ENCODE measurements at places on chromosomes 5 and 9. TPM values are rescaled to one million over a fixed set of nuclear protein-coding genes. Genes with fewer than 3 reads are reported as not detected.
A peak's percentile ranks its signal among the peaks of the same experiment; 100 is the strongest.

Gene AGXT2
- total RNA-seq, result 49.4 TPM

Gene LCN2
- 7.0 TPM for total RNA-seq

- no peaks in the 10 kb centered on the region for H3K27me3 ChIP-seq
- H3K4me1 ChIP-seq, result no peaks in the 10 kb centered on the region
- H3K27ac ChIP-seq, result no peak overlapping the region
- no peak overlapping the region for H3K4me3 ChIP-seq
- no peak for DNase-seq
Measured at GRCh38 chr9:84723426-84723825, 53.9 kb downstream of the NTRK2 start.

GRCh38 chr5:172834415-172835289, 601 bp downstream of the ERGIC1 start:
- H3K36me3 ChIP-seq, result no peaks in the 10 kb centered on the region
- H3K4me3 ChIP-seq, result peak overlapping the region; percentile 84
- H3K27me3 ChIP-seq, result no peaks in the 10 kb centered on the region
- DNase-seq, result no peak
- H3K4me1 ChIP-seq, result peaks cover 43% of the 10 kb centered on the region
- peak overlapping the region; percentile 97 for H3K27ac ChIP-seq

- peaks cover 6% of the 10 kb centered on the region for H3K36me3 ChIP-seq
- H3K27me3 ChIP-seq, result no peaks in the 10 kb centered on the region
- no peak overlapping the region for H3K4me3 ChIP-seq
- no peak for DNase-seq
- H3K27ac ChIP-seq, result no peak overlapping the region
- no peaks in the 10 kb centered on the region for H3K4me1 ChIP-seq
Measured at GRCh38 chr5:108212775-108213346, 169.0 kb downstream of the FBXL17 start.

GRCh38 chr5:177320879-177321278, 9.2 kb upstream of the MXD3 start:
- H3K27ac ChIP-seq, result no peak overlapping the region
- H3K4me1 ChIP-seq, result peaks cover 4% of the 10 kb centered on the region
- no peak overlapping the region for H3K4me3 ChIP-seq
- H3K36me3 ChIP-seq, result no peaks in the 10 kb centered on the region
- DNase-seq, result no peak

- DNase-seq, result no peak
- H3K4me1 ChIP-seq, result peaks cover 14% of the 10 kb centered on the region
- no peak overlapping the region for H3K4me3 ChIP-seq
- H3K27me3 ChIP-seq, result no peaks in the 10 kb centered on the region
- H3K27ac ChIP-seq, result no peak overlapping the region
Measured at GRCh38 chr5:80659106-80659505, 4.3 kb upstream of the DHFR start.

- no peak for DNase-seq
- H3K27ac ChIP-seq, result no peak overlapping the region
- no peaks in the 10 kb centered on the region for H3K4me1 ChIP-seq
- no peaks in the 10 kb centered on the region for H3K36me3 ChIP-seq
- peaks cover 8% of the 10 kb centered on the region for H3K27me3 ChIP-seq
Measured at GRCh38 chr5:87752362-87752761, 339.6 kb upstream of the CCNH start.

DNA sequence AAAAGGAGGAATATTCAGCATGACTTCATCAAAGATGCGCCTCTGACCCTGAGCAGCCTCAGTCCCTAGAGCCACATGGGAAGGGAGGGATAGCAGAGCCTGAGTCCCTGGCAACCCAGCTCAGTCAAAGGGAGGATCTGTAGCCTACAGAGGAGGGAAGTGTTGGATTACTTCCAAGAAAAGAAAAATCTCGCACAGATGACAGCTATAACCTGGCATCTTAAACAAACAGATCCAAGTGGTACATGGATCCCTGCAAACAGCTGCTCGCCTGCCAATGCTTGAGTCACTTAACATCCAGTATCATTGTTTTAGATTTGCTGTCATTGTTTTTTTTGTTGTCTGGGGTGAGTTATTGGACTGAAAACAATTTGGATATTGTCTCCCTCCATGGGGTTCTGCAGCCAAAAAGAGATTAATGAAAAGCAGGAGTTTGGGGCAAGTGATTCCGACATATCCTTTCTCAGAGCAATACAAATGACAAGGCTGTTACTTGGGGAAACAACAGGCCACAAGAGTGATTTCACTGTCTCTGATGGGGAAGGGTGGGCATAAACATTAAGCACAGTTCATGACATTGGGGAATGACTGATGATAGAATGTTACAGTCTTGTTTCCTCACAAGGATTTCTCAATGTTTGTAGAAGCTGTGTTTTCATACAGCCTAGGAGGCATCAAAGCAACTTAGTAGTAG, 153.5 kb upstream of the KIF2A start:
- no peaks in the 10 kb centered on the region for H3K27me3 ChIP-seq
- no peak overlapping the region for H3K4me3 ChIP-seq
- no peak overlapping the region for H3K27ac ChIP-seq
- no peaks in the 10 kb centered on the region for H3K36me3 ChIP-seq
- DNase-seq, result no peak
